ENCODE measurements at places on chromosomes 3 and 15.

GRCh38 chr3:120355486-120355885 lies 6.3 kb upstream of the LRRC58 start:
- no peak for DNase-seq

DNA sequence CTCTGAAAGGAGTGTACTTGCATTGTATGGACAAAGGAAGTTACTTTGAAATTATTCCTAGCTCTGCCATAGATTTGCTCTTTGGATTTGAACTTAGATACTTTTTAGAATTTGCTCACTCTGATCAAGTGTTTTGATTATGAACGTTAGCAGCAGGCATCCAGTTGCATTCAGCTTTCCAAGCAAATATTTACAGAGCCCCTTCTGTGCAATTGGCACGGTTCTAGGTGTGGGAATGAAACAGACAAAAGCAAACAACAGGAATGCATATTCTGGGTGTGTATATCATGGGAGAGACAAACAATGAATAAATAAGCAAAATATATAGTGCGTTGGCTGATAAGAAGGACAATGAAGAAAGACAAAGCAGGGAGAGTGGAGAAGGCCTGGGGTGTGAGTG lies 125.5 kb upstream of the ADAMTS9 start:
- no peak for DNase-seq

GRCh38 chr3:138638641-138639040 lies 30.1 kb downstream of the FAIM start:
- DNase-seq: no peak

- DNase-seq: no peak
These were observed 262.2 kb downstream of the CHL1 start for GRCh38 chr3:458653-459310.

DNA sequence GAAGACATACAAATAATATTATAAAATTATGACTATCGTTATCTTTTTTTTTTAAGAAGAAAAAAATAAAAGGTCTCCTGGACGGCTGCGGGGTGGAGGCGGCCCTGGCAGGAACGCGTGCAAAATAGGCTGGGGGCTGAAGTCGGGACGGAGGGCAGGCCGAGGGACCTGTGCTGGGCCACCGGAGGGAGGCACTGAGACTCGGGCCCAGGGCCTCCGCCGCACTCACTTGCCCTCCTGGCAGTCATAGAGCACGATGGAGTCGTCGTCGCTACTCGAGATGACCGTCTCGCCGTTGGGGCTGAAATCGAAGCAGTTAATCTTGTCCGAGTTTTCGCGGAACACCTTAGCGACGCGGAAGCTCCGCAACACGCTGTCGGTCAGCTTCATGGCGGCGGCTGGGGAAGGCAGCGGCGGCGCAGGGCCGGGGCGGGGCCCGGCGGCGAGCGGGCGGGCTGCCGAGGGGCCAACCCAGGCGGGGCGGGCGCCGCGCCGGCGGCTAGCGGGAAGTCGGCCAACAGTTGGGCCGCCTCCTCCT lies 408 bp downstream of the WDR82 start:
- peak; percentile 34 for DNase-seq
